ENCODE measurements at places on chromosomes 5 and 9.

DNA sequence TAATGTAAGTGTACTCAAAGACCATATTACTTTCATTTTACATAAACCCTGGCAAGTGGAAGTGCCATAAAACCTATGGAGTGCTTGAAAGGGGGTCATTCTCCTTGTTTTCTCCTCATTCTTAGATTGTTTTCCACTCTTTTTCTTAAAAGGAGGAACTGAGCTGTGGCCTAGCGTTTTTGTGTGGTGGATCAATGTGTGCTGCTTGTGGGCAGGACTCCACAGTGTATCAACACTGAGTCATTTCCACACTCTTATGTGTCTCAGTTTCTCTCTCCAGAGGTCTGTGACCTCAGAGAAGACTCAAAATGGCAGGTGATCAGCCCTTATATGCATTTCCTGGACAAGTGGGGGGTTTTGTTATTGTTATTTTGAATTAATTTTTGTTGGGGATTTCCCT is 516.1 kb upstream of the CDH10 start:
- no peak for DNase-seq

GRCh38 chr5:153340139-153340538 is 150.3 kb upstream of the GRIA1 start:
- no peak for DNase-seq

DNA sequence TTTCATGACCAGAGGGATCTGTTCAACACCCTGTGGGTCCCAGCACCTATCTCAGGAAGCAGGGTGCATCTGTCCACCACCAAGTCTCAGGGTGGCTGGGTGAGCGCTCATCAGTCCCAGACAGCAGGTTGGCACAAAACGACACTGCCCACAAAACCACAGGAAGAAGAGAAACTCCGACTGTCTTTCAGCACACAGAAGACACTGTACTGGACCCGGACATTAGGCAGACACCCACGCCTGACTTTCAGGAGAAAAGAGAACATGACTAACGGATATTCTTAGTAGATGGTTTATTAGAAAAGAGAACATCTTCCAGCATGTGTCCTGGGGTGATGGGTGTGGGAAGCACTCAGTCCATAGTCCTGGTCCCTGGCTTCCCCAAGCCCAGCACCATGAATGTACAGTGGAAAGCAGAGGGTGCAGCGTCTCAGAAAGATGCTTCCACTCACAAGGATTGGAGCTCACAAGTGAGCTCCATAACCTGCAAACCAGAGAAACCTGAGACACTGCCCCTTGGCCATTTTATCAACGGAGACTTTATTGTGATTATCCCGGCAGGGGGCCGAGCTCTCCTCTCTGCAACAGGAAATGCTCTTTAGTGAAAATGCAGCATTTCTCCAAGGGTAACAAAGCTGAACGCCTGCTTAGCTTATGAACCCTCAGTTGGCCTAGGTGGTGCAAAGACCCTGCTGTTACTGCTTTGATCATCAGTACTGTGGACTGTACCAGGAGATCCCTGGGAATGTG is 35.8 kb upstream of the LCP2 start:
- DNase-seq = no peak

GRCh38 chr9:76037587-76038225 is 147.2 kb downstream of the PCSK5 start:
- DNase-seq = no peak

GRCh38 chr5:11377896-11378295 is 526.4 kb downstream of the CTNND2 start:
- DNase-seq = no peak

DNA sequence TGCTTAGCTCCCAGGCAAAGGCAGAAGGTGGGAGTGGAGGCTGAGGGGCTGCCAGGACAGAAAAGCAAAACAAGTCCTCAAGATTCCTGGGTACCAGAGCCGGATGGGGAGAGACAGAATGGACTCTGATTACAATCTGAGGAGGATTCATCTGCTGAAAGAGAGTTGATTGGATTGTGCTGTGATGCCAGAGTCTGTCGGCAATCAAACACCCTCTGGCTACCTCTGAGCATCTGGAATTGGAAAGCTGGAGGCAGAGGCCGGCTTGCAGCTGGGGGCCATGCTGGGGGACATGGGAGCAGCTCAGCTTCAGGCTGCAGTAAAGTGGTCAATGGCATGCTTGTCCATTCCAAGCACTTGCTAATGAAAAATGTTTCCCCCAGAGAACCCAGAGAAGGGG is 59.3 kb downstream of the ASTN2 start:
- DNase-seq = no peak

DNA sequence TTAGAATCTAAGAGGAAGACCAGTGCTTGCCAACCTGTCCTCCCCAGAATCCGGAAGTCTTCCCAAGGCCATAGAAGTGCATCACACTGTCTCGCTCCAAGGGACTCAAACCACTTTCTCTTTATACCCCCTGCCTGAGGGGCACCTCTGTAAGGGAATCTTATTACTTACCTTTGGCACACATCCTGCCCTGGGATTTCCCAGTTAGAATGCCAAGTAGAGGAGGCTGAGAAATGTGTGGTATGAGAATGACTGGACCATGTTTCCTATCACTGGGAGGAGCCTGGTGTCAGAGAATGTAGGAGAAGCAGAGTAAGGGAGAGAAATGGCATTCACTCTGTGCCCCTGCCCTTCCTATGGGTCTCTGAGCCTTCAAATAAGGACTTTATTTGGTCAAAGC is 85.8 kb downstream of the AOPEP start:
- no peak for DNase-seq

DNA sequence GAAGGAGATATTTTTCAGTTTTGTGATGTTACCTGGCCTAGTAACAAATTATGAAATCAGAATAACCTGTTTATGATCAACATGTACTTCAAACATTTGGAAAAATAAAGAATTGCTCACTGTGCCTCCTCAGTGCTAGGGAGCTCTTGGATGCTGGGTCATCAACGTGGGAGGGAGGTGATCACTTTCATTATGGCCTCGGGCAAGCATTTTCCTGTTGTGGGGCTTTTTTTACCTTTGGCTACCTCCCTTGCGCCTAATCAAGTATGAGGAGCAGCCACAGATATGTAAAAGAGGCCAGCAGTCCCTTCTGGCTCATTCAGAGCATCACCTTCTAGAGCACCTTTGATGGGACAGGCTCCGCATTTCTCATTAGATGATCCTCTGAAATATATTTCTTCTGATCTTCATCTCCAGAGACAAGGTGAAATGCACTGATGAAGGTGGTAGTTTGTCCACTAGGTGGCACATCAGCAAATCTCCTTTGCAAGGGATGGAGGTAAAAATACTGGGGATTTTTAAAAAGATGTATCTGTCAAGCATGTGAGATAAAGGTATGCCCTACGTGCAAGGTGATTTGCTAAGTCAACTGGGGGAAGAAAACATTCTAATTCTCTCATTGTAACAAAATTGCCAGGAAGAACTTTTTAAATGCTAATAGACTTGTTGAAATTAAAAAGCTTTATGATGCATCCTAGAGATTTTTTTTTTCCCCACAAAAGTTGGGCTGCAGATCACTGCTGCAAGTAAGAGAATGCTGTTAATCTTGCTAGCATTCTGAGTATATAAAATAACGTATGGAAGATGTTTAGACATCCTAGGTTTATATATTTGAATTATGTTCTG is 218.2 kb downstream of the MAST4 start:
- DNase-seq = no peak

Data from RWPE2 (cell line).